CD4-positive, alpha-beta memory T cell (primary cell): ENCODE measurements at places on chromosomes 7 and 10. TPM values are rescaled to one million over a fixed set of nuclear protein-coding genes. Genes with fewer than 3 reads are reported as not detected.

Gene A1CF
- not detected for total RNA-seq

Gene HMX2
- total RNA-seq, result not detected

Gene RASSF4
- total RNA-seq, result 1.8 TPM

Gene SPAM1
- total RNA-seq, result not detected

Gene TMEM176A
- total RNA-seq, result 2.6 TPM

Gene GRM8
- not detected for total RNA-seq

Gene OPN1SW
- total RNA-seq, result not detected

Gene RALA
- 47.7 TPM for total RNA-seq

Gene CCDC172
- total RNA-seq, result not detected

Gene GPR85
- total RNA-seq, result not detected

Gene TRIM50
- not detected for total RNA-seq

Gene HECTD2
- 2.7 TPM for total RNA-seq

GRCh38 chr10:96124230-96125141 is 5.6 kb upstream of the ZNF518A start:
- peaks cover 4% of the 10 kb centered on the region for H3K4me1 ChIP-seq
- H3K36me3 ChIP-seq, result no peaks in the 10 kb centered on the region
- H3K27ac ChIP-seq, result no peak overlapping the region
- H3K4me3 ChIP-seq, result no peak overlapping the region
- DNase-seq, result no peak
- H3K27me3 ChIP-seq, result peaks cover 18% of the 10 kb centered on the region

GRCh38 chr10:17782921-17783665 is 26.1 kb upstream of the MRC1 start:
- H3K36me3 ChIP-seq, result no peaks in the 10 kb centered on the region
- no peaks in the 10 kb centered on the region for H3K4me1 ChIP-seq
- DNase-seq, result no peak
- no peaks in the 10 kb centered on the region for H3K27me3 ChIP-seq
- H3K4me3 ChIP-seq, result no peak overlapping the region
- no peak overlapping the region for H3K27ac ChIP-seq

- H3K36me3 ChIP-seq, result no peaks in the 10 kb centered on the region
- peaks cover 31% of the 10 kb centered on the region for H3K4me1 ChIP-seq
- no peak overlapping the region for H3K27ac ChIP-seq
- no peak overlapping the region for H3K4me3 ChIP-seq
- no peak for DNase-seq
Measured at GRCh38 chr7:151440799-151441445, 981 bp upstream of the CRYGN start.

- no peaks in the 10 kb centered on the region for H3K27me3 ChIP-seq
- no peak overlapping the region for H3K4me3 ChIP-seq
- no peak for DNase-seq
- no peaks in the 10 kb centered on the region for H3K36me3 ChIP-seq
Measured at GRCh38 chr7:54908760-54909438, 109.9 kb upstream of the EGFR start.

DNA sequence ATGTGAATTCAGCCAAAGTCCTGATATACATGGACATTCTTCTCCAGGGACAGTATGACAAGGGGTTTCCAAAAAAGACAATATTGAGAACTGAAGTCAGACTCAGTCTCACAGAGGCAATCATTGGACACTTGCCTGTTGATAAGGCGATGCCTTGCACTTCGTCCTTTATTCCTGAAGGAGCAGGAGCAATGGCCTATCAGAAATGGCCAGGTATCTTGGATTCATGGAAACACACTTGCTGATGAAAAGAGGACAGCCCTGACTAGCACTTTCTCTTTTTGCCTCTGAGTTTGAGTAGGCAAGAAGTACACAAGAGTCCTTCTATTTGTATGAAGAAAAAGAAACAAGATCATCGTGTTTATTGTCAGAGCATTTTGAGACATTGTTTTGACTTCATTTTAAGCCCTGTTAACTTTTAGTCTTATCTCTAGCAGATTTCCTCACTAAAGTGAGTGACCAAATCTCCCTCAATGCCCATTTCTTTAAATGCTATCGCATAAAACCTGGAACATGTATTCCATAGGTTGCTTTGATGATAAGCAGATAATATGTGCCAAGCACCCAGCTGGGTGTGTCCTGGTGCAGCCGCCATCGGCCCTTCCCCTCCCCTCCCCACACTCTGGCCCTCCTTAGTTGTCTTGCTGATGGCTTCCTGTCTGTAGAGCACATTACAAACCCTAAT is 26.6 kb downstream of the ST8SIA6 start:
- peak overlapping the region; percentile 42 for H3K27ac ChIP-seq
- H3K27me3 ChIP-seq, result no peaks in the 10 kb centered on the region
- H3K4me1 ChIP-seq, result peaks cover 81% of the 10 kb centered on the region
- peak overlapping the region; percentile 41 for H3K4me3 ChIP-seq
- no peaks in the 10 kb centered on the region for H3K36me3 ChIP-seq

DNA sequence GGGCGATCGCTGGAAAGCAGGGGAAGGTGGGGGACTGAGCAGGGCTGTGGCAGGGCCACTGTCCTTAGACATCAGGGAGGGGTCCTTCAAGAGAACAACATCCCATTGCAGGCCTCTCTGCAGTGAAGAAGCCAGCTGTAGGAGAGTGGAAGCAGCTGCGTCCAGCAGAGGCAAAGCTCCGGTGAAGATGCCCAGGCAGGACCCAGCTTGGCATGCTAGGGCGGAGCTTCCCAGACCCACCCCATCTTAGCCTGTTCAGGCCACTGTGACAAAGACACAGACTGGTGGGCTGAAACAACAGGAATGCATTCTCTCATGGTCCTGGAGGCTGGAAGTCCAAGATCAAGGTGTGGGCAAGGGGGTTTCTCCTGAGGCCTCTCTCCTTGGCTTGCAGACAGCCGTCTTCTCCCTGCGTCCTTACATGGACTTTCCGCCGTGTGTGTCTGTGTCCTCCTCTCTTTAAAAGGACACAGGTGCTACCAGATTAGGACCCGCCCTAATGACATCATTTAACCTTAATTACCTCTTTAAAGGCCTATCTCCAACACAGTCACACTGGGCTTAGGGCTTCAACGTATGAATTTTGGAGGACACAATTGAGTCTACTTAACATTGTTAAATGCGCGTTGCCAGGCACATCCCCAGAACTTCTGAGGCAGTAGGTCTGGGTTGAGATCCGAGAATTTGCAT is 178.1 kb upstream of the GRB10 start:
- no peaks in the 10 kb centered on the region for H3K27me3 ChIP-seq
- DNase-seq, result no peak
- H3K36me3 ChIP-seq, result no peaks in the 10 kb centered on the region
- no peaks in the 10 kb centered on the region for H3K4me1 ChIP-seq

- peaks cover 97% of the 10 kb centered on the region for H3K4me1 ChIP-seq
- peak overlapping the region; percentile 77 for H3K27ac ChIP-seq
- DNase-seq, result peak; percentile 54
Measured at GRCh38 chr7:130942211-130942964, 208.4 kb upstream of the KLF14 start.

- H3K27ac ChIP-seq, result peak overlapping the region; percentile 65
- peaks cover 30% of the 10 kb centered on the region for H3K4me1 ChIP-seq
- H3K27me3 ChIP-seq, result peaks cover 3% of the 10 kb centered on the region
Measured at GRCh38 chr10:90871279-90871765, 452 bp upstream of the RPP30 start.

DNA sequence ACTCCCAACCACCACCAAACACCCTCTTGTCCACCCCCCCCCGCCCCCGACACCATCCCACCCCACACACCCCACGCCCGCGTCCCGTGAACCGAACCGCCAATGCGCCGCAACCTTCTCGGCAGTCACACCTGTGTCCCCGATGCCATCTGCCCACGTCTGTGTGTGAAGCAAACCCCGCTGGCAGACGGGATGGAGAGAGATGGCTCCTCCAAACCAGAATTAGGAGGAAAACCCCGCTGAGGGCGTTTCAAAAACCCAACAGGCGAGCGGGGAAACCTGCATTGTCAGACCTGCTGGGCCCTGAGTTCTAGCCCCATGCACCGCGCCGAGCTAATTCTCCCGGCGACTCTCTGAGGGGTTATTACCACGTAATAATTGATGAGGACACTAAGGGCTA is 28.6 kb upstream of the KCNK18 start:
- no peak overlapping the region for H3K27ac ChIP-seq
- no peak overlapping the region for H3K4me3 ChIP-seq
- no peaks in the 10 kb centered on the region for H3K36me3 ChIP-seq

DNA sequence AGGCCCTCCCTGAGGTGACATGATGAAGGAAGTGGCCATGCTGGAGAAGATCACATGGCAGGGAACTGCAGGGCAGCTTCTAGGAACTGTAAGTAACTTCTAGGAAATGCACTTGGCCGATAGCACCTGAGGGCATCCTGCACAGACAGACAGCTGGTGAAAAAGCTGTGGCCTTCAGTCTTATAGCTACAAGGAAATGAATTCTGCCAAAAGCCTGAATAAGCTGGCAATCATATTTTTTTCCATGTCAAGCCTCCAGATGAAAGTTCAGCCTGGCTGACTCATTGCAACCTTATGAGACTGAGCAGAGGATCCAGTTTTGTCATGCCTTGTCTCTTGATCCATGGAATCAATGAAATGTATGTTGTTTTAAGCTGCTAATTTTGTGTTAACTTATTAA is 91.1 kb upstream of the CACNA2D1 start:
- no peaks in the 10 kb centered on the region for H3K27me3 ChIP-seq
- H3K4me1 ChIP-seq, result no peaks in the 10 kb centered on the region
- H3K4me3 ChIP-seq, result no peak overlapping the region
- no peak for DNase-seq
- H3K36me3 ChIP-seq, result no peaks in the 10 kb centered on the region

- no peak for DNase-seq
- no peaks in the 10 kb centered on the region for H3K4me1 ChIP-seq
- no peak overlapping the region for H3K4me3 ChIP-seq
- no peak overlapping the region for H3K27ac ChIP-seq
- H3K36me3 ChIP-seq, result peaks cover 18% of the 10 kb centered on the region
- H3K27me3 ChIP-seq, result no peaks in the 10 kb centered on the region
Measured at GRCh38 chr10:87960230-87960629, 96.8 kb downstream of the PTEN start.

DNA sequence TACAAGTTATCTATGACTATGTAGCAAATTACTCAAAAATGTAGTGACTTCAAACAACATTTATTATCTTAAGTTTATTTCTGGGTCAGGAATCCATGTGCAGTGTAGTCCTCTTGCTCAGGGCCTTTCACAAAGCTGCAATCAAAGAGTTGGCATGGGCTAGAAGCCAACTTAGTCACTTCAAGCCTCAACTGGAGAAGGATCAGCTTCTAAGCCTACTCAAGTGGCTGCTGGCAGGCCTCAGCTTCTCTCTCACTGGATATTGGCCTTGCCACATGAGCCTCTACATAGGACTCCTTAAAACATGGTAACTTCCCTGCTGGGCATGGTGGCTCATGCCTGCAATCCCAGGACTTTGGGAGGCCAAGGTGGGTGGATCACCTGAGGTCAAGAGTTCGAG is 5.0 kb upstream of the NFE2L3 start:
- DNase-seq, result no peak
- H3K27me3 ChIP-seq, result no peaks in the 10 kb centered on the region
- H3K36me3 ChIP-seq, result no peaks in the 10 kb centered on the region
- H3K27ac ChIP-seq, result no peak overlapping the region

GRCh38 chr10:45581216-45581549 is 91.4 kb downstream of the ZFAND4 start:
- H3K27me3 ChIP-seq, result no peaks in the 10 kb centered on the region
- H3K4me3 ChIP-seq, result peak overlapping the region; percentile 61
- no peak for DNase-seq
- peaks cover 21% of the 10 kb centered on the region for H3K4me1 ChIP-seq
- H3K27ac ChIP-seq, result peak overlapping the region; percentile 77
- H3K36me3 ChIP-seq, result no peaks in the 10 kb centered on the region

GRCh38 chr10:36171556-36171952 is 529.5 kb upstream of the FZD8 start:
- no peaks in the 10 kb centered on the region for H3K36me3 ChIP-seq

- H3K36me3 ChIP-seq, result no peaks in the 10 kb centered on the region
- H3K4me1 ChIP-seq, result no peaks in the 10 kb centered on the region
- no peak overlapping the region for H3K27ac ChIP-seq
- H3K27me3 ChIP-seq, result no peaks in the 10 kb centered on the region
- H3K4me3 ChIP-seq, result no peak overlapping the region
Measured at GRCh38 chr10:44476409-44477045, 91.6 kb upstream of the CXCL12 start.

GRCh38 chr7:139731802-139732470 is 45.9 kb downstream of the HIPK2 start:
- no peaks in the 10 kb centered on the region for H3K27me3 ChIP-seq
- peaks cover 20% of the 10 kb centered on the region for H3K4me1 ChIP-seq
- H3K27ac ChIP-seq, result no peak overlapping the region
- DNase-seq, result no peak

- H3K4me3 ChIP-seq, result no peak overlapping the region
- no peak for DNase-seq
- H3K36me3 ChIP-seq, result no peaks in the 10 kb centered on the region
- no peaks in the 10 kb centered on the region for H3K4me1 ChIP-seq
Measured at GRCh38 chr10:57982091-57982490, 285.6 kb downstream of the IPMK start.

GRCh38 chr10:12299222-12299965 is 50.0 kb upstream of the CAMK1D start:
- no peak overlapping the region for H3K27ac ChIP-seq
- H3K4me3 ChIP-seq, result no peak overlapping the region
- no peaks in the 10 kb centered on the region for H3K36me3 ChIP-seq
- DNase-seq, result no peak
- no peaks in the 10 kb centered on the region for H3K4me1 ChIP-seq
- H3K27me3 ChIP-seq, result no peaks in the 10 kb centered on the region

DNA sequence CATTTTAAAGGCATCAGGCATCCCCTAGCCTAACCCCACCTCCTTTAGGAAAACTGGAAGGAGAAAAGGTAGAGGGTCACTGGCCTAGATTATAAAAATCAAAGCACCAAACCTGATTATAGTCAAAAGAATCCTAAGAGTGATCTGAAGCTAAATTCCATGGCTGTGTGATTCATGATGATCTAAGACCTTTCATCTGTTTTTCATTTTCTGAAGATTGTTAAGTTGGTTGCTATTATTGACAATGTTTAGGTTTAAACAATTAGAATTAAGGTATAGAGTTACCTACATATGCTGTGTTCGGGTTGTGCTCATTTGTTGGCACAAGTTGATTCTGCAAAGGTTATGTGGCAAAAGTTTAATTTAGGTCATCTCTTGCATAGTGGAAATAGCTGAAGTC is 148.7 kb downstream of the BICC1 start:
- DNase-seq, result no peak
- no peak overlapping the region for H3K4me3 ChIP-seq
- no peak overlapping the region for H3K27ac ChIP-seq
- peaks cover 12% of the 10 kb centered on the region for H3K4me1 ChIP-seq
- H3K36me3 ChIP-seq, result no peaks in the 10 kb centered on the region
- H3K27me3 ChIP-seq, result no peaks in the 10 kb centered on the region
